ENCODE measurements at places on chromosomes 6 and 20.
A peak's percentile ranks its signal among the peaks of the same experiment; 100 is the strongest.

GRCh38 chr6:16698997-16699868 is 62.0 kb downstream of the ATXN1 start:
- no peak for DNase-seq

GRCh38 chr20:1792274-1792673 is 102.9 kb upstream of the SIRPA start:
- DNase-seq = no peak

- DNase-seq = no peak
These were observed 80.9 kb downstream of the CAP2 start for GRCh38 chr6:17474289-17474688.

DNA sequence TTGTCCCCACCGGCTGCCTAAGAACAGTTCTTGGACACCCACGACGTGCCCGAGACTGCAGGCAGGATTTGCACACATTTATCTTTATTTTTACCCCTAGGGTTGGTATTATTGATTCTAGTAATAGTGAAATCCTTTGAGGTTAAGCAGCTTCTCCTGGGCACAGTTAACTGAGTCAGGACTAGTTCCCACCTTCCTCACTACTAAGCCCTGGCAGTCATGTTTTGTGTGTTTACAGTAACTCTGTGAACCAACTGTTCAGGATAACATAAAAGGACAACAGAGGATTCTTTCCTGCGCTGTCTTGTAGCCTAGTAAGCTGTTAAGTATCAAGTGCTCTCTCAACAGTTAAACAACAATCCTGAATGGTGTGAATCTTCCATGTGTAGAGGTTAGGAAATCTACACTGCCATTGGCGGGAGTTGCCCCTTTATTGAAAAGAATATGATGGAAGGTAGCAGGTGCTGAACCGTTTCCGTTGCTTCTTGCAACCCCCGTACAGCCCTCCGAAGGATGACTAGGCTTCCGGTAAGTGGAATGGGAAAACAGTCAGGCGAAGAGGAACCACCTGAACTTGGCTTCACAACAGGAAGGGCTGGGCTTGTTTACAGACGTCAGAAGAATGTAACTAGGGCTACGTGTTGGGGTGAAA is 979 bp upstream of the SOD2 start:
- no peak for DNase-seq

DNA sequence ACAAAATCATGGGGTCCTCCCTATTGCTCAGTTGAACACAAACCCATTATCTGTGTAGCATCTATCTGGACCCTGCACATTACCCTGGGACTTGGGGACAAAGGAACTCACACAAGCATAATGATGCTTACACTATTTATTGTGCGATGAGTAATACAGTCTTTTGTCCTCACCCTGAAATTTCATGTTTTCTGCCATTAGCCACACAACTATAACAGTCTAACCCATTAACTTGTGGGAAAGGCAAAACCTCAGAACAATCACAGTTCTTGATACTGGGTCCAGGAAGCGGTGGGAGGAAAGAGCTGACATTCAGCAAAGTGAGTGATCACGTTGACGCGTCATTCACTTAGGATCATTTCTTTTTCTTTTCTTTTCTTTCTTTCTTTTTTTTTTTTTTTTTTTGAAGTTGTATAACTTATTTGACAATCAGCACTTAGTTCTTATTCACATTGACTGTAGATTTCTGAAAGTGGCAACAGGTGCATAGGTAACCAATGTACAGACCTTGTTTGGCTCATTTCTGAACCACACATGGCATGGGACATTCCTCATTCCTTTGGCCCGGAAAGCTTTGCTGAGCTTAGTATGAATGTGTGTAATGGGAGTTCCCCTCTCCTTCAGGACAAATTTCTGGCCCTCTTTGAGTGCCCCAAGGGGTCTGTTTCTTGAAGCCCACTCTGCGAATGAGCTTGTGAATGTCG is 94.8 kb upstream of the CNKSR3 start:
- DNase-seq = peak; percentile 8

- no peak for DNase-seq
These were observed 82.4 kb upstream of the TOX2 start for GRCh38 chr20:43832096-43832816.

GRCh38 chr6:11268978-11269377 is 36.5 kb upstream of the NEDD9 start:
- DNase-seq = no peak

- DNase-seq = no peak
These were observed 54.8 kb downstream of the CAP2 start for GRCh38 chr6:17448165-17448564.

GRCh38 chr6:108621117-108621516 is 60.4 kb downstream of the FOXO3 start:
- no peak for DNase-seq

- DNase-seq = no peak
These were observed 108.8 kb downstream of the PPP1R14C start for GRCh38 chr6:150251566-150252186.

DNA sequence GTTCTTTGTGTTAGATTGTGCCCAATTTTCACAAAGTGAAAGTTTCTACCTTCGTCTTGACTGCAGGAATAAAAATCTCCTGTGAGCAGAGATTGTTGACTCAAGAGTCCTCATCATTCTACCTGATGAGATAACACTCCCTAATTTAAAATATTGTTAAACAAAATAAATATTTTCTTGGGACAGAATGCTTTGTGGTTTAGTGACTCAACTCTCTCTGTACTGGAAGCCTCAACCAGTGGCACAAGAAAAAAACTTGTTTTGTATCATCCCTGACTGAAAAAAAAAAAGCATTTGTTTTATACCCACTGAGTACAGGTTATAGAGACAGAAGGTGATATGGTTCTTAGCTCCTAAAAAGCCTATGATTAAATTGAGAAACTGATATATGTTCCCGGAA is 78.9 kb downstream of the CRYBG1 start:
- DNase-seq = no peak

DNA sequence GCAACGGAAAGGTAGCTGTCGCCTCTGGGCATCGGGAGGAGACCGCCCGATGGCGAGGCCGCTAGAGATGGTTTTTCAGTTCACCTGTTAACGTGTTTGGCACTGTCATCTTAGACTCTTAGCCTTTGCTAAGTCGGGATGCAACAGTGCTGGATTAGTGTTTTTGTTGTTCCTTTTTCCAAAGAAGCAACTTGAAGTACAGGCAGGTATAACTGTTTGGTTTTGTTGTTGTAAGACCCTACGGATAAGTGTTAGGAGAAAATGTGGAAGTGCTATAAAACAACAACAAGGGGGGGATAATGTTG is 723 bp downstream of the MANEA start:
- no peak for DNase-seq

DNA sequence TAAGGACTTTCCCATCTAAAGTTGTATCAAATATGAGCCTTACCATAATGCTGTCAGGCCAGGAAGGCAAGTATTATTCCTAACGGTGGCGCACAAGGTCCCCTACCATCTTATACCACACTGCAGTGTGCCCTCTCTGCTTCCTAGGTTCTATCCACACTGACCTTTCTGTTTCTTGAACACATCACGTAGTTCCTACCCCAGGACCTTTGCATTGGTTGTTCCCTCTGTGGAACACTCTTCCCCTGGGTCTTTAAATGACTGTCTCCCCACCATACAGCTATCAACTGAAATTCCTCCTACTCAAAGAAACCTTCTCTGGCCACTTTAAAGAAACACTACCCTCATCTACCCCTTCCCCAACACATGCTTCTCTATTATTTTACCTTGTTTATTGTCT is 104.5 kb upstream of the SPACA1 start:
- no peak for DNase-seq

GRCh38 chr6:63635215-63635587 is 401 bp upstream of the PHF3 start:
- no peak for DNase-seq

DNA sequence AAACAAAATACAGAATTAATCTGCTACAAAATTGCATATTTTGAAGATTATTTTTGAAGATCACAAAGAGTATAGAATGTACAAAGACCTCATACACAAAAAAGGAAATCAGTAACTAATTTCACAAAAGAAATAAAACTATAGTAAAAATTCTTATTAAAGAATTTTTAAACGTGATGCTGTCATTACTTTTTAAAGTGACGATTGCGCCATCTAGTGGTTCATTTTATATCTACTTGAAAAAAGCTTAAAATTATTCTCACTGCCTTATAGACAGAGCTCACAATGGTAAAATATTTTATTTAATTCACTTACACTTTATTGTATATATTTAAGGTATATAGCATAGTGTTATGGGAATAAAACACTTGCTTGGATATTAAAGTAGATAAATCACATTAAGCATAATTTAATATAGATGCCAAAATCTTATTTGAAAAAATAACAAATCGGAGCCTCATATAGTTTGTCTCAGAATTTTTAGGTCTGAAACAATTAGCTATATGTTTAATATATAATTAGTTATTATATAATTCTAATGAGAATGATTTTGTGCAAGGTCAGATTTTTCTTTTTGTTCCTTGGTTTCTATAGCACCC is 128.8 kb downstream of the PHF3 start:
- DNase-seq = no peak

- DNase-seq = no peak
These were observed 705.9 kb downstream of the MAFB start for GRCh38 chr20:39983183-39983582.

GRCh38 chr6:140459209-140459608 is 1084.8 kb upstream of the CITED2 start:
- no peak for DNase-seq

GRCh38 chr6:116258520-116258919 is 4.6 kb upstream of the TSPYL4 start:
- no peak for DNase-seq

DNA sequence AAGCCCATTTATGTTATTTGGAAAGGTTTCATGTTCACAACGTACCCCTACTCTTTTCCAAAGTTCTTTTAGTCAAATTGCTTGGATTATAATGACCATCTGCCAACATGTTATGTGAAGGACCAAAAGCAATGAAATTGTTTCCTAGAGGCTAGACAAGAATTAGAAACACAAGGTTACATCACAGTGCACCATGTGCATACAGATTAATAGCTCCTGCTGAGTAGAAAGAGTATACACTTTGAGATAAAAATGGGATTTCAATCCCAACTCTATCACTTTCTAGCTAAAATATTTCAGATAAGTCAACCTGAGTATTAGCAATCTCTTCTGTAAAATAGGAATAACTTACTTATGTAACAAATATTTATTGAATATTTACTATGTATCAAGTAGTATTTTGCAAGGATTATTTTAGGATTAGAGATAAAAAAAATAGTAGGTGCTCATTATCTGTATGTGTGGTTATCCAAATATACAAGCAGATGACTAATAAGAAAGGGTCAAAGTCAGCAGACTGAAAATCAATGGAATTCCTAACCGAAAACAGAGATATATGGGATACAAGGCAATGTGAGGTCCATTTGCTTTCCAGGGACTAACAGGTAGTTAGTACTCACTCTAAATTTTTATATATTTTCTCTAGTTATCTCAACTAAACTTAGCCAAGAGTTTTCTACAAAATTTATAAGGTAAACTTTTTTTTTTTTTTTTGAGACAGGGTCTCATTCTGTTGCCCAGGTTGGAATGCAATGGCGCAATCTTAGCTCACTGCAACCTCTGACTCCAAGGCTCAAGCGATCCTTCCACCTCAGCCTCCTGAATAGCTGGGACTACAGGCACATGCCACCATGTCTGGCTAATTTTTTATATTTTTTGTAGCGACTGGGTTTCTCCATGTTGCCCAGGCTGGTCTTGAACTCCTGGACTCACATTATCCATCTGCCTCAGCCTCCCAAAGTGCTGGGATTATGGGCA is 127.7 kb downstream of the PDSS2 start:
- DNase-seq = no peak

DNA sequence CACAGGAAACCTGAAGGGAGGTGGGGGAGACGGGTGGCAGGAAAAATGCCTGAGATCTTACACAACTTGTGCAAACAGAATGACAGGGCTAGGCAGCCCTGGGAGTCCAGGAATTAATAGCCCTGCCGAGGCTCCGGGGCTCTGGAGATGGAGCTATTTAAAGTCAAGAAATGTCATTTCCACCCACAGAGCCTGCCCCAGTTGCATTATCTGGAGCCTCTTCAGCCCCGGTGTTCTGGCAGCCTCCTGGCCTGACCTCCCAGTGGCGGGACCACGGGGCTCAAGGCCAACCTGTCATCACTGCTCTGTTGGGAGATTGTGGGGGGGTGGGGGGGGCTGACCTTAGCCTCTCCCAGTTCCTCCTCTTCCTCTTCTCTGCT is 28.5 kb upstream of the SCUBE3 start:
- no peak for DNase-seq

GRCh38 chr6:36118550-36119107 is 11.7 kb upstream of the MAPK13 start:
- DNase-seq = peak; percentile 50

DNA sequence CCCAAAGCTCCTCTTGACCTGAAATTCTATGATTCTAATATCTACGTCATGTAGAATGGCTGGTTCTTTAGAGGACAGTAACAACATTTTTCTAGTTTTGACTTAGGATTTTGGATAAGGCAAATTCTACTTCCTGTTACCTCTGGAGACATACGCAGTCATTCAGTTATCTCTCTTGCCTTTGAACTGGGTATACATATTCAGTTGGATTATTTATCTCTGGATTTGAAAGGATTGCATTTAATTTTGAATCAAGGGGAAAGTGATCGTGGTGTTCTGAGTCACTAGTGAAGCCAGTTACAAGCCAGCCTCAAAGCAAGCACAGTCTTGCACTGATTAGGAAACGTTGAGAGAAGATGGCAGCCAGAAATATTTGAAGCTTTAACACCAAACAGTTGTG is 35.3 kb upstream of the BCAS1 start:
- no peak for DNase-seq

DNA sequence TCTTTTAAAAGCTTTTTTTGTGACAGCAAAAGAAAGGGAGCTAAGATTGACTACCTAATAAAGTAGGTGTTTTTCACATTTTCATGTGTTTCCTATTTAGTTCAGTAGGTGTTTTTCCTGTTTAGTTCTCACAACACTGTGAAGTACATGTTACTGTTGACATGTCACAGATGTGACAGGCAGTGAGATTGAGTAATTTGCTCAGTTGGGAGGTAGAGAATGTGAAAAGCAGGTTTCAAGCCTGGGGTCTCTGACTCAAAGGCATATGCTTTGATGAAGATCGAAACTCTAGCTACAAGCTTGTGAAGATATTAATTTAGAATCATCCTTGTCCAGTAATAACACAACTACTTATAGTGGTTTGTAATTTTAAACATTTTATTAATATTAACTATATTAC is 43.1 kb downstream of the SLX4IP start:
- no peak for DNase-seq

GRCh38 chr6:153816366-153816765 is 222.7 kb upstream of the OPRM1 start:
- DNase-seq = no peak

DNA sequence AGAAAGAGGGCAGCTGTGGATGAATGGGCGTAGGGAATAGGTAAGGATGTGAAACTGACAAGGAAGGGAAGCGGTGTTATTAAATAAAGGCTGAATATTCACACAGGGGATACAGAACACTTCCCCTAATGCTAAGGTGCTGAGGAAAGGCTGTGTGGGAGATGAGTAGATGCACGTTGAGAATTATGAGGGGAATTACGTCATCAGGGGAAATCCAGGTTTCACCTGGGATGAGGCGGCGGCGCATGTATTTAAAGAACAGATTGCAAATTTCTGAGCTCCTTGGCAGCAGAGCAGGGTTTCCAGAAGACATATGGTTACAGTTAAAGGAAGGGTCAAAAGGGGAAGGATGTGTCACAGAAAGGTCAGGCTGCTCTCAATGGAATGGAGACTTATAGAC is 28.7 kb upstream of the EDN1 start:
- DNase-seq = no peak
